ENCODE measurements at places on chromosomes 6 and 20.

GRCh38 chr6:148693882-148694484 lies 52.8 kb upstream of the UST start:
- DNase-seq: no peak

- DNase-seq: no peak
These were observed 36.9 kb downstream of the STK38 start for GRCh38 chr6:36510365-36510764.

DNA sequence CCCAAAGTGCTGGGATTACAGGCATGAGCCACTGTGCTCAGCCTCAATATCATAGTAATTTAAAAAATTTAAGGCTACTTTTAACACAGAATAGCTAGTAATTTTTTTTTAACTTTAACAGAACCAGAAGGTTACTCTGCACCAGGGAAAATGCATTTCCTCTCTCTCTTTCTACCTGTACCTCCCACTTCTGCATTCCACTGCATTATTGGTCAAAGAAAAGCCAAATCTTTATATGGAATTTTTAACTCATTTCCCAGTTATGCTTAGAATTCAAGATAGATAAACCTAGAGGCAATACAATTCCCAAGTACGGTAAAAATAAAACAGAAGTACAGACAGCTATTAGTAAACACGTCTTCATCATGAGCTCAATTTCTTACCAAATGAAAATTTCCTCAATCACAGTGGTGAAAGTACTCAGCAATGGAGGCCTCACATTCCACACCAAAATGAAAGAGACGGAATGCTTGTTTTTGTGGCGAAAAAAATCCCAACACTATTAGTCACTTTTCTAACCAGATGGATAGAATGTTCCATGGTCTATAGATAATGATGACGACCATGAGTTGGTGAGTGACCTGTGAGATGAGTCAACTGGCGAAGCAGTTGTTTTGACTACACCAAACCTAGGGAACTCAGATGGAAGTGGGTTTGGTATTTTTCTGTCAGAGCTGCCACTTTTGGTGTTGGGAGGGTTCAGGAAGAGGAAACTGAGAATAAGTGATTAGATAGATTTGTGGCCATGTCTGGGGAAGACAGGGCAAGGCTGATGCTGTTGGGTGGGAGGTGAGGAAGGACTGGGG lies 104.7 kb upstream of the SGK1 start:
- no peak for DNase-seq

DNA sequence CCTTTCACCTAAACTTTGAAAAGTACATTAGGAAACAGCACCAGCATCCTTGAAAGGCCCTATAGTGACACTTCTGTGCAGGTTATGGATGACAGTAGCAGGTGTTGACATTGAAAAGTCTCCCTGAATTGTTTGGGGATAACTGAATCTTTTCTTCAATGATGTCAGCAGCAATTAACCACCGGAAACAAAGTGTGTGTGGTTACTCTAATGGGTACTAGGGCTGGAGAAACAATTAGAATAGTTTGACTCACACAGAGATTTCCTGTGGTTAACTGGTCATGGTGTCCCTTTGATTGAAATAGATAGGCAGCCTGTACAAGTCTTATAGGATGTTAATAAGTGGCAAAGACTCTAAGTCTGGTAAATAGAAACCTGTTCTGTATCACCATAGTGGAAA lies 189.1 kb downstream of the TBX18 start:
- no peak for DNase-seq

DNA sequence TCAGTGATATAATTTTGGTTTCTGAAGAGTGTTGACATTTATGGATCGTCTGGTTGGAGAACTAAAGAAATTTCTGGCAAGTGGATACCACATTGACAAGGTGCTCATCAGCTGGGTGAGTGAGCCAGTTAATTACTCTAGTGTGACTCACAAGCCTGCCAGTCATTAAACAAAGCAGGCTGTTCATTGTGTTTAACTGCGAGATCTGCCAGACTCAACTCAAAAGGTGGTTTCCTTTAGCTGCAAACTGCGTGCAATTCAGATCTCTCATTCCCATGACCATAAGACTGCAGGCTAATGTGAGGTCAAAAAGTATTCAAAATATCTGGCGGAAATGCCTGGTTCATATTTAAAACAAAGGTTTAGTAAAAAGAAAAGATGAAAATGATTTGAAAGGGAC lies 32.5 kb upstream of the IYD start:
- no peak for DNase-seq

DNA sequence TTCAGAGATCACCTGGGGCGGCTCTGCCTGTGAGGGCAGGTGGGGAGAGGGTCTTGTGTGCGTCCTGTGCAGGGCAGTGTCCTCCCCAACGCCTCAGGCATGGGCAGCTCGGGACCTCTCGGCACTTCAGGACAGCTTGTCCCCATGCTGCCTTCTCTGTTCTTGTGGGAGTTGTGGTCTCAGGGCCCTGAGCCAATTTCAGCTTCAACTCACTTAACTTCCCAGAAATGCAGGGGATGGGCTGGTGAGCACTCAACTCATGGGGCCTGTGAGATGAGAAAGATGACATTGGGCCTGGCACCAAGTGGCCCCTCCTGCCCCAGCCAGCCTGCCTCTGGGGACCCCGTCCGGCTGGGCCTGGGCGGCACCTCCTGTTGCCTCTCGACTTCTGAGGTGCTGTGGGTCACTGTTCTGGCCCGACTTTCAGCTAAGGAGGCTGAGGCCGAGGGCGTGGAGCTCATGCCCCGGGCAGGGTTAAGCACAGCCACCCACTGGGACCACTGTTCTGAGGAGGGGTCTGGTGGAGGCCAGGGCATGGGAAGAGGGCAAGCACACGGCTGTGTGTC lies 6.7 kb downstream of the RGS19 start:
- DNase-seq: no peak

DNA sequence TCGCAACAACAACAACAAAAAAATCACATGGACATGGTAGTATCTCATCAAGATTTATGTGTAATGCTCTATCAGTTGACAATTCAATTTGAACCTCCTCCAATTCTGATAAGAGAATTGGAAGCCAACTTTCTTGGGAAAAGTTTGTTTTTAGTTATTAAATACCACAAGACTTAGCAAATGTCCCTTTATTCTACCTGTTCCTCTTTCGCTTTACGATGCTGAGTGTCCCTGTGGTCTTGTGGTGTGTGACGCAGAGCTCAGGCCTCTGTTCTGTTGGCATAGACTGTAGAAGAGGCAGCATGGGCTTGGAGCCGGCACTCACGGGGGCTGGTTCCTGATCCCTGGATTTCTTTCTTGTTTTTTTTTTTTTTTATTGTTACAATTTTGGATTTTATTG lies 76.7 kb downstream of the PSMB1 start:
- no peak for DNase-seq

GRCh38 chr6:87436435-87436834 lies 28.7 kb downstream of the CFAP206 start:
- peak; percentile 33 for DNase-seq

DNA sequence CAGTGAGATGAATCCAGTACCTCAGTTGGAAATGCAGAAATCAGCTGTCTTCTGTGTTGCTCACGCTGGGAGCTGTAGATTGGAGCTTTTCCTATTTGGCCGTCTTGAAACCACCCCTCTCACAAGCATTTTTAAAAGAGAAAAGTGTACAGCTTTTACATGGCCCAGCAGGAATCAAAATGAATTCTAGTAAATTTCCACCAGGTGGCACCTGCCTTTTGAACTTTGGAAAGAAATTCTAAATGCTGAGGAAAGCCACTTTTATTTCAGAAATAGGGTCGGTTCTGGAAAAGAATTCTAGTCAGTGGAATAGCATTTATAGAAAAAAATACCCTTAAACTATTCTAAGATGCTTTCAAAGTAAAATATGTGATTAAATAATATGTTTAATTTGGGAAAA lies 647.8 kb downstream of the CD109 start:
- DNase-seq: no peak

- DNase-seq: no peak
These were observed 100.6 kb downstream of the PCSK2 start for GRCh38 chr20:17327185-17328148.

- no peak for DNase-seq
These were observed 364.2 kb downstream of the TFAP2B start for GRCh38 chr6:51182827-51183226.

GRCh38 chr20:22617160-22617559 lies 32.8 kb upstream of the FOXA2 start:
- no peak for DNase-seq

DNA sequence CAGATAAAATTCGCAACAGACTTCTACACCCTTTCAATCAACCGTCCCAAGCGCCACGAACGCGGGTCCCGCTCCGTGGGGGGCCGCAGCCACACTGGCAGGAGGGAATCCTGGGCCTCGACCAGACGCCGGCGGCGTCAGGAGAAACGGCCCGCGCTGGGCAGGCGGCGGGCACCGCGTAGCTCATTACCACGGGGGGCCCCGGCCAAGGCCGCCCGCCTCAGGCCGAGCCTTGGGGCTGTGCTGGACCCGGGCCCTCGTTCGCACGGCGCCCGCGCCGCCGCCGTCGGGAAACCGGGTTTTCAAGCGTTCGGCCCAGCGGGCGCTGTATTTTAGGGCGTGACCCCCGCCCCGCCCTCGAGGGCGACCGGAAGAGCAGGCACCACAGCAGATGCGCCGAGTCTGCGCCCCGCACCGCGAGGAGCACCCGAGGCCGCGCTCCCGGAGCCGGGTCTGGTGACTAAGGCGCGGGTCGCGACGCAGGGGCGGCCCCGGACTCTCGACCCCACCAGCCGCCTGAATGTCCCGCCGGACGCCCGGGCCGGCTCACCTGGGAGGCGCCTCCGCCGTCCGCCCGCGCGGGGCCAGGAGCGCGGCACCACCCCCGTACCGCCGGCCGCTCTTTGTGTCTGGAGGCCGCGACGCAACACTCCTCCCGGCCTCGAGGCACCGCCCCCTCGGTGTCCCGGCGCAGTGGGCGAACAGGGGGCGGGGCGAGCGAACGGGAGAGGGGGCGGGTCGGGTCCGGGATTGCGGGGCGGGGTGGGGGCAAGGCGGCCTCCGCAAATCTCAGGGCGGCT lies at the start of gene NINL:
TSS of gene NINL (minus strand) at position 627 of the 800 bp plus-strand sequence. CDS start 58,944 bp downstream, outside the sequence.
- DNase-seq: peak; percentile 65

- DNase-seq: no peak
These were observed 4.6 kb upstream of the NKX2-2 start for GRCh38 chr20:21518292-21518991.

Measured in stimulated activated CD4-positive, alpha-beta T cell treated with anti-CD3 and anti-CD28 coated beads, Interleukin-2, amount 100 ng/mL, for 24 hours (primary cell).